Stomach (tissue), 19 donors: ENCODE measurements at places on chromosomes 3 and 15. TPM values are rescaled to one million over a fixed set of nuclear protein-coding genes. Genes with fewer than 3 reads are reported as not detected.

The CD80 gene
- total RNA-seq, result 0.14 TPM

The AMT gene
- 27.8 TPM for total RNA-seq

GRCh38 chr3:24674261-24674660, 179.6 kb upstream of the THRB start:
- no peaks in the 10 kb centered on the region for H3K36me3 ChIP-seq
- no peak overlapping the region for H3K27ac ChIP-seq
- H3K27me3 ChIP-seq, result no peaks in the 10 kb centered on the region

The ISLR gene
- total RNA-seq, result 8.4 TPM

DNA sequence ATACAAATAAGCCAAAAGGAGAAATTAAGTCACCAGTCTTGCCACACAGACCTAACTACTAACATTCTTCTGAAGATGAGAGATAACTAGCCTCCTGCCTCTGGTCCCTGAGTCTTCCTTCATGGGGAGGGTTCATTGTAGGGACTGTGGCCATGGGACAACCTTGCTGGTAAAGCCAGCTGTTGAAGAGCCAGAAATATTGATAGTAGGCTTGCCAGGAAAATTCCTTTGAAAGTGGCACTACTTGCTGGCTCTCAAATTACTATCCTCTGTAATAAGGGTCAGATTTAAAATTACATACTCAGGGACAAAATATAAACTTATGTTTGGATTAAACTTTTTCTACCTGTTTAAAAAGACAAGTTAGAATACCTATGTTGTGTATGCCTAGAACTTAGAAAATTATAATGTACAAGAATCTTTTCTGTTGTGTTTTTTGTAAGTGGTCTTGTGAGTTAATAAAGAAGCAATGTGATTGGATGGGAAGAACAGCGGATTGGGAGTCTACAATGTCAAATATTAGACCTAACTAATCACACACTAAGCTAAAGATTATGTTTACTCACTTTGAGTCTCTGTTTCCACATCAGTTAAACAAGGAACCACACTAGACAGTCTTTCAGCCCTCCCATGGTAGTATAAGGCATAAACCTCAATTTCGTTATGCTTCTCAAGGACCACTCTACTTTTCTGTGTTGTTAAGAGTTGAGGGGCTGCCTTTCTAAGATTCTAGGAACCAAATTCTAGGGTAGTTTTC, 60.0 kb upstream of the TRIM71 start:
- H3K27me3 ChIP-seq, result no peaks in the 10 kb centered on the region
- H3K36me3 ChIP-seq, result peaks cover 6% of the 10 kb centered on the region
- no peak for DNase-seq
- H3K27ac ChIP-seq, result no peak overlapping the region
- no peak overlapping the region for H3K4me3 ChIP-seq

The GPR87 gene
- total RNA-seq, result not detected

The ARHGAP31 gene
- total RNA-seq, result 14.1 TPM

The FOXL2NB gene
- total RNA-seq, result not detected

DNA sequence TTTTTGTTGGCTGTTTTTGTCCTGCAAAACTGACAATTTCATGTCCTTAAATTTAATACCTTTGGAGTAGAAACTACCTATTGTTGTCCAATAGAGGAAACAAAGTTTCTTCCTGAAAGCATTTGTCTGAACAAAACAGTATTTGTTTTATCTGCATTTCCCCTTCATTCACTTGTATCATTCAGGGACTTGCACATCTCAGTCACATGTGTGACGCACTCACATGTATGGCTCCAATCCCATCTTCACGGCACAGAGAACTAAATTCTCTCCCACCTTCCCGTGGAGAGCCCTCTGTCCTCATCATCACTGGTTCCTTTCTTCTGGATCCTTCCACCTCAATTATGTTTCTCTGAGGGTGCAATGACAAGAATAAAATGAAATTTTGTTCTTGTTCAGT, 49.5 kb upstream of the GOLGA8J start:
- H3K36me3 ChIP-seq, result no peaks in the 10 kb centered on the region
- H3K27ac ChIP-seq, result no peak overlapping the region
- H3K27me3 ChIP-seq, result no peaks in the 10 kb centered on the region
- no peak for DNase-seq
- no peaks in the 10 kb centered on the region for H3K4me1 ChIP-seq

DNA sequence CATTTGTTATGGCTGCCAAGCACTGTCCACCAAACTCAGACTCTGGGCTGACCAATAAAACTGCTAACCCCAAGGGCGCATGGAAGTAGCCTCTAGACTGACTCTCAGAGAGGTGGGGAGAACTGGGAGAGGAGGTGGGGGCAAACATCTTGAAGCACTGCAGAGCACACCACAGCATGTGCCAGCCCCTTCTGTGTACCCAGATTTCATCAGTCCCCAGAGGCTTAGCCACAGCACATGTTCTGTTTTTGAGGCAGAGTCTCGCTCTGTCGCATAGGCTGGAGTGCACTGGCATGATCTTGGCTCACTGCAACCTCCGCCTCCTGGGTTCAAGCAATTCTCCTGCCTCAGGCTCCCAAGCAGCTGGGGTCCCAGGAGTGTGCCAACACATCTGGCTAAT, 119.5 kb upstream of the SPATA12 start:
- H3K4me3 ChIP-seq, result no peak overlapping the region
- H3K27ac ChIP-seq, result no peak overlapping the region
- peaks cover 17% of the 10 kb centered on the region for H3K4me1 ChIP-seq
- no peaks in the 10 kb centered on the region for H3K27me3 ChIP-seq

- H3K27me3 ChIP-seq, result no peaks in the 10 kb centered on the region
- DNase-seq, result no peak
- no peak overlapping the region for H3K4me3 ChIP-seq
- no peak overlapping the region for H3K27ac ChIP-seq
- no peaks in the 10 kb centered on the region for H3K36me3 ChIP-seq
- no peaks in the 10 kb centered on the region for H3K4me1 ChIP-seq
Measured at GRCh38 chr15:85977586-85977985, 102.1 kb upstream of the AGBL1 start.

- H3K36me3 ChIP-seq, result no peaks in the 10 kb centered on the region
- H3K27ac ChIP-seq, result no peak overlapping the region
- no peak overlapping the region for H3K4me3 ChIP-seq
- no peak for DNase-seq
- no peaks in the 10 kb centered on the region for H3K27me3 ChIP-seq
Measured at GRCh38 chr3:10387881-10388609, 67.1 kb upstream of the SEC13 start.

The CLDN11 gene
- 7.0 TPM for total RNA-seq

GRCh38 chr15:55253580-55253979, 36.0 kb downstream of the RAB27A start:
- H3K36me3 ChIP-seq, result no peaks in the 10 kb centered on the region
- H3K4me1 ChIP-seq, result peaks cover 62% of the 10 kb centered on the region
- H3K27me3 ChIP-seq, result no peaks in the 10 kb centered on the region
- no peak for DNase-seq
- peak overlapping the region; percentile 30 for H3K27ac ChIP-seq
